ENCODE measurements at places on chromosomes 13 and 19. TPM values are rescaled to one million over a fixed set of nuclear protein-coding genes. Genes with fewer than 3 reads are reported as not detected.

Gene FFAR1
- total RNA-seq, result not detected

- H3K27me3 ChIP-seq, result no peaks in the 10 kb centered on the region
- H3K27ac ChIP-seq, result no peak overlapping the region
- H3K4me3 ChIP-seq, result no peak overlapping the region
- H3K4me1 ChIP-seq, result peaks cover 14% of the 10 kb centered on the region
- no peak for DNase-seq
- no peaks in the 10 kb centered on the region for H3K36me3 ChIP-seq
Observed at GRCh38 chr19:42568006-42568405, 26.7 kb downstream of the CEACAM8 start.

Gene ZNF567
- 5.6 TPM for total RNA-seq

- no peaks in the 10 kb centered on the region for H3K27me3 ChIP-seq
- no peaks in the 10 kb centered on the region for H3K36me3 ChIP-seq
- DNase-seq, result no peak
- no peak overlapping the region for H3K27ac ChIP-seq
Observed at GRCh38 chr19:4748185-4748584, 24.5 kb upstream of the DPP9 start.

Gene RASIP1
- 12.3 TPM for total RNA-seq

Gene GIPR
- 0.14 TPM for total RNA-seq

DNA sequence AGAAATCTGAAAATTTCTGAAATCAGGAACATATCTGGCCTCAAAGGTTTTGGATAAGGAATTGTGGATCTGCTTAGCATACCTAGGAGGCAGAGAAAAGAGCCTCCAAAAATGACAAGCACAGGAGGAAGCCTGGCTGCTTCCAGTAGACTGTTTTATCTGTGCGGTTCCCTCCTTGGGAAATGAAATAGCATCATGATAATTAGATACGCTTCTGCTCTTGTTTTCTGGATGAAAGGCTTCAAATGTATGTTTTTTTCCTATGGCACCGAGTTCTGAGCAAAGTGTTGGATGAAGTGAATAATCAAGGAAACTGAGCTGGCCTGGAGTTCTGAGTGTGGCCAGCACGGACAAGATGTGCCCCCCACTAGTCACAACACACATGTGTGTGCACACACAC is 19.8 kb upstream of the GPR12 start:
- no peak for DNase-seq
- H3K27me3 ChIP-seq, result no peaks in the 10 kb centered on the region
- H3K4me3 ChIP-seq, result no peak overlapping the region

Gene C19orf81
- not detected for total RNA-seq

DNA sequence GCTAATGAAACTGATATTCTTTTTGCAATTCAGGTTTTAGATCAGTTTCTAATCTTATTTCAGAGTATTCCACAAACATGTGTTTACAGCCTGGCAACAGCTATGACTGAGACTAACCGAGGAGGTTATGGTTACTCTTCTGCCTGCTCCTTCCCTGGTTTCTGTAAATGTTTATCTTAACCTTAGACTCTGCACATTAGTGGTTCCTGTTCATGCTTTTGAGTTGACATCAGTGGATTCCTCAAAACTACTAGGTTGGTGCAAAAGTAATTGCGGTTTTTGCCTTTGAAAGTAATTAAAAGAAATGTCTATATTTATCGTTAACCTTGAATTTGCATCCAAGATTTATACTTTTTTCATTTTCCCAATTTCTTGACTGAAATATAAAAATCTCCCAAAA is 237.0 kb upstream of the TSHZ3 start:
- no peak overlapping the region for H3K4me3 ChIP-seq
- DNase-seq, result no peak
- H3K36me3 ChIP-seq, result no peaks in the 10 kb centered on the region
- H3K4me1 ChIP-seq, result no peaks in the 10 kb centered on the region
- H3K27ac ChIP-seq, result no peak overlapping the region
- H3K27me3 ChIP-seq, result no peaks in the 10 kb centered on the region

Gene PBX4
- total RNA-seq, result not detected

Gene ZNF583
- total RNA-seq, result 4.2 TPM

- no peak for DNase-seq
- no peak overlapping the region for H3K27ac ChIP-seq
- no peaks in the 10 kb centered on the region for H3K27me3 ChIP-seq
- H3K4me1 ChIP-seq, result peaks cover 15% of the 10 kb centered on the region
- H3K36me3 ChIP-seq, result peaks cover 15% of the 10 kb centered on the region
- no peak overlapping the region for H3K4me3 ChIP-seq
Observed at GRCh38 chr19:4673726-4674125, 3.6 kb upstream of the MYDGF start.

GRCh38 chr19:51108805-51109146 is 567 bp upstream of the CTU1 start:
- peaks cover 19% of the 10 kb centered on the region for H3K4me1 ChIP-seq
- H3K36me3 ChIP-seq, result peaks cover 2% of the 10 kb centered on the region
- H3K4me3 ChIP-seq, result peak overlapping the region; percentile 87
- peak overlapping the region; percentile 61 for H3K27ac ChIP-seq
- DNase-seq, result no peak

- peaks cover 33% of the 10 kb centered on the region for H3K36me3 ChIP-seq
- H3K27me3 ChIP-seq, result no peaks in the 10 kb centered on the region
- no peak for DNase-seq
- H3K4me3 ChIP-seq, result peak overlapping the region; percentile 68
Observed at GRCh38 chr19:6753178-6754031, 13.8 kb downstream of the SH2D3A start.

All from thoracic aorta (tissue), 2 donors.